ENCODE measurements at places on chromosomes 7 and 10.
A peak's percentile ranks its signal among the peaks of the same experiment; 100 is the strongest.

GRCh38 chr7:148835854-148836253 is 48.2 kb downstream of the EZH2 start:
- DNase-seq, result no peak

- DNase-seq, result peak; percentile 85
Measured at GRCh38 chr10:11684717-11685645, 57.2 kb upstream of the ECHDC3 start.

DNA sequence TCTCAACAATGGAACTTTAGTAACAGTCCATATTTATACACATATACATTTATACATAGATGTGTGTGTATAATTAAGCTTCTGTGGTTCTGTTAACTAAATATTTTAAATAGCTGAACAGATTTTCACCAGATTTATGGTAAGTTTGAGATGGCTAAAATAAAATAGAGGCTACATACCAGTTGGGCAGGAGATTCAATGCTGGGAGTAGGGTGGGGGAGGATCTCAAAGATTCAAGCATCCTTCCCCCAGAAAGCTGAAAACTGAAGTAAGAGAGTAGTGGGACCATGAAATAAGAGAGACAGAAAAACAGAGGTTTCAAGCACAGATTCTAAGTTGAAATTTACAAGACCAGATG is 14.0 kb downstream of the LRRC17 start:
- no peak for DNase-seq

GRCh38 chr10:58918887-58919286 is 257.6 kb upstream of the PHYHIPL start:
- no peak for DNase-seq

GRCh38 chr7:107638594-107638993 is 22.0 kb upstream of the SLC26A4 start:
- DNase-seq, result no peak

DNA sequence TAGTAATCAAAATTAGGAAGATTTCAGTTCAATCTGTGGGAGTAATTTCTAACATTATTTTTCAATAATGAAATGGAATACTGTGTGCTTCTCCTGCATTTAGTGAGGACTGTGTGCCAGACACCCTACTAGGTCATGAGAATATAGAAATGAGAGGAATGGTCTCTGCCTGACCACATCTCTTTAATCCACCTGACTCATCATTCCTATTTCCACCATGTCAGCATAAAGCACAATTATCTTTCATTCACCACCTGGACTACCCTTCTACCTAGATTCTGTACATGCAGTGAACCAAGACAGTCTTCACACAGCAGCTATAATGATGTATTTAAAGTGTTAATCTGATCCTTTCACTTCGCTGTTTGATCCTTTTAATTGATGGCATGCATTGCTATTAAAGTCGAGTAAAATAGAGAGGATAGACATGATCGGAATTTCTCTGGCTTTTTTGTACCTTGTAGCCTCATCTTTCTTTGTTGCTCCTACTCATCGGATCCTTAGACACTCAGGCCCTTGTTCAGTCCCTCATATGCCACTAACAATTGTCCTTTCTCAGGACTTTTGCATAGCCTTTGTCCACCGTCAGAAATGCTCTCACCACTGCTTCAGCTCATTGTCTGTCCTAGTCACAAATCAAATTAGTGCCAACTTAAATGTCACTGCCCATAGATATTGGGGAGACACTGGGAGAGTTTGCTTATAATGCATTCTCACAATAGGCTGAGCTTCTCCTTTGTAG is 1037.1 kb downstream of the REEP3 start:
- DNase-seq, result no peak

All from kidney capillary endothelial cell (primary cell).